ENCODE measurements at places on chromosomes 6 and 20. TPM values are rescaled to one million over a fixed set of nuclear protein-coding genes. Genes with fewer than 3 reads are reported as not detected.

DNA sequence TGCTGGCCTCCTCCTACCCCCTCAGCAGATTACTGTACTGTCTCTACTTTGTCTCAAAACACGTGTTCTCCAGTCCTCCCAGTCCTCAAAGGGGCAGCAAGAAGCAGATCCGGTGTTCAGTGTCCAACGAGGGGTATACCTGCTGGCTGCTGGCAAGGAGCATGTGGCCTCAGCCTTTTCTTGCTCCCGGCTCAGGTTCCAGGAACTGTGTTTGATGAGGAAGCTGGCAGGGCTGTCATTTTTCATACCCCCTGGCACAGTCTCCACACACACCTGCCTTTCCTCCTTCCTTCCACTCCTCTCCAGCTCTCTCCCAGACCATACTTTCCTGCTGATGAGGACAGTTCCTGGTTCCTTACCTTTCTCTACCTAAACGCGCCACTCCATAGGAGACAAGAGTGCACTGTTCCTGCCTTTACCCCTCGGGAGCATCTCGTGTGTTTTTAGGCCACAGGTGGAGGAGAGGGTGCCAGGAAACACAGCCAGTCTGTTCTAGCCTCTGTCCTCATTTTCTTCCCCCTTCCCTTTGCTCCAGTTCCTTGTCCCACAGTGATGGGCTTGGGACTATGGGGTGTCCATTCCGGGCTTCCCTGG lies 77.2 kb downstream of the SSR1 start:
- H3K4me3 ChIP-seq, result no peak overlapping the region
- no peaks in the 10 kb centered on the region for H3K27me3 ChIP-seq
- no peak for DNase-seq

Gene TAP1
- polyA plus RNA-seq, result 29.8 TPM

Gene PHACTR3
- polyA plus RNA-seq, result not detected

Gene MSH5
- polyA plus RNA-seq, result 2.0 TPM

Gene ADGRF5
- 0.28 TPM for polyA plus RNA-seq

Gene BEND6
- 25.1 TPM for polyA plus RNA-seq
